ENCODE measurements at places on chromosomes 3 and 15.

DNA sequence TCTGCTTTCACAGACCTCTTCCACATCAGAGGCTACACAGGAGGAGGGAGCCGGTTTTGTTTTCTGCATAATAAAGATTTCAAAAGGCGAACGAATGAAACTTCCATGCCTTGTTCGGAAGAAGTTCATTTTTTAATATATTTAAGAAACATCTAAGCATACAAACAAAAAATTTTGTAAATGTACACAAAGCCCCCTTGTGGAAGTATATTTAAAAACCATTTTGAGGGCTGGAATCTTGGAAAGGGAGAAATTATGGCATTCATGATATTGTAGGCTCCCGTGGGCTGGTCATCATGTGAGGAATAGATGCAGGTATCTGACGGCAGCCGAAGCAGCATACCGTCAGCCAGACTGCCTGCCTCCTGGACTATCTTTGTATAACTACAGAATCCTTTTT lies 90.4 kb downstream of the MECOM start:
- H3K4me1 ChIP-seq: peaks cover 5% of the 10 kb centered on the region
- no peak overlapping the region for H3K4me3 ChIP-seq
- no peak overlapping the region for H3K27ac ChIP-seq
- no peak for DNase-seq
- H3K27me3 ChIP-seq: no peaks in the 10 kb centered on the region

- peaks cover 5% of the 10 kb centered on the region for H3K4me1 ChIP-seq
- H3K36me3 ChIP-seq: no peaks in the 10 kb centered on the region
- H3K27me3 ChIP-seq: no peaks in the 10 kb centered on the region
- no peak overlapping the region for H3K4me3 ChIP-seq
These were observed 6.1 kb upstream of the EIF2B5 start for GRCh38 chr3:184129012-184129411.

GRCh38 chr3:56536735-56537134 lies 20.2 kb upstream of the CCDC66 start:
- H3K4me3 ChIP-seq: no peak overlapping the region
- H3K27ac ChIP-seq: no peak overlapping the region
- no peak for DNase-seq
- no peaks in the 10 kb centered on the region for H3K27me3 ChIP-seq
- no peaks in the 10 kb centered on the region for H3K36me3 ChIP-seq

DNA sequence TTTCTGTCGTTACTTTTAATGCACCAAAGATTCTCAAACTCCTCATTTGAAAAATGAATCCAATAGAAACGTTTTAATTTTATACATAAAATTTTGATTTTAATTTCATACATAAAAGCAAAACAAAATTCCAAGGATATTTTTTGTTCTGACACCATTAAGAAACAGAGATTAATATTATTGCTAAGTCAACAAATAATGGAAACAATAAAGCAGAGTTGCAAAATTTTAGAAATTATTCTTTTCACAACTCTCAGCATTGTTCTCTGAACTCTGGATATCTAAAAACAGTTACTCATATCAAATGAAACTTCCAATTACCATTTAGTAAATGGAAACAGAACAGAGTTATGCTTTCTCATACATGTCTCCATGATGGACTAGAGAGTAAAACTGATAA lies 260.2 kb downstream of the EPHA6 start:
- H3K4me1 ChIP-seq: no peaks in the 10 kb centered on the region
- no peak for DNase-seq
- no peaks in the 10 kb centered on the region for H3K36me3 ChIP-seq
- H3K4me3 ChIP-seq: no peak overlapping the region
- H3K27ac ChIP-seq: no peak overlapping the region

DNA sequence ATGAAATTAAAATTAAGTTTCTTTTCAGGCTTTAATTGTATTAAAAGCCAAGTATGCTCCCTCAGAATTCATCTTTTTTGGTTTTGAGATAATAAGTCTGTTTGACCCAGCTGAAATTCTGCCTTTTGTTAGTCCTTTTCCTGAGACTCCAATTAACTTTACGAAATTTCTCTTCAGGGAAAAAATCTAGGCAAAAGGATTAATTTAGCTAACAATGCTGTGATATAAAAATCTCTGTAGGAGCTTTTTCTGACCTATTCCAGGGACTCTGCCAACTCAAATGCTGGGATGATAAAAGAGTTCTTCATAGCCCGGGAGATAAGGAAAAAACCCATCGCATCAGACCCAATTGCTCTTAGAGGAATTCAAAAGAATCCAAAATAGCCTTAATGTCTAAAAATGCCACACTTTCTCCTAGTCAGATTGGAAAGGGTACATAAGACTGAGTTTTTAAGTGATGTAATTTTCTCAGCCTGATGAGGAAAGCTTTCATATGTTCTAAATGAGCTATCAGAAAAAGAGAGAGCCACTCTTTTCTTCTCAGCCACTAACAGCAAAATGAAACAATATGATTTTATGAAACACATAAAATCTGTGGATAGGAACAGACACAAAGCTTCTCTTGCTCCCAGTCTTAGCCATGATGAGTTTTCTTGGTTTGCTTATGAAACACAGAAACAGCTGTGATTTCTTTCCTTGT lies 405.1 kb downstream of the ROBO1 start:
- DNase-seq: no peak
- peaks cover 15% of the 10 kb centered on the region for H3K4me1 ChIP-seq
- H3K27ac ChIP-seq: no peak overlapping the region
- no peak overlapping the region for H3K4me3 ChIP-seq
- H3K36me3 ChIP-seq: no peaks in the 10 kb centered on the region

DNA sequence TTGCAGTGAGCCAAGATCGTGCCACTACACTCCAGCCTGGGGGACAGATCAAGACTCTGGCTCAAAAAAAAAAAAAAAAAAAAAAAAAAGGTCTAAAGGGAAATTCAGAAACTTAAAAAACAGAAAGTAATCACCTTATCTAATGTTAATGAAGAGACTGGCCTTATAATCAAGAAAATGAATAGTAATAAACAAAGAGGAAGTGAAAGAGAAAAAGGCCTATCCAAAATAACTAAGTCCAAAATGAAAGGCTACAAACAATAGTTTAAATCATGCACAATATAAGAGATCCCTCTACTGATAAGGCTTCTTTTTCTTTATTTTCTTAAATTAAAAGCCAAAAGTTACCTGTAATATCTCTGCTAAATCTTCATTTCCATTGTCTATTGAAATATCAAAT lies 37.1 kb upstream of the HDC start:
- no peak overlapping the region for H3K27ac ChIP-seq
- no peaks in the 10 kb centered on the region for H3K27me3 ChIP-seq
- DNase-seq: no peak
- H3K36me3 ChIP-seq: peaks cover 9% of the 10 kb centered on the region
- no peaks in the 10 kb centered on the region for H3K4me1 ChIP-seq

GRCh38 chr3:34015204-34016142 lies 217.0 kb downstream of the PDCD6IP start:
- no peaks in the 10 kb centered on the region for H3K36me3 ChIP-seq
- DNase-seq: no peak
- peaks cover 25% of the 10 kb centered on the region for H3K4me1 ChIP-seq
- no peak overlapping the region for H3K4me3 ChIP-seq
- H3K27ac ChIP-seq: no peak overlapping the region
- no peaks in the 10 kb centered on the region for H3K27me3 ChIP-seq

DNA sequence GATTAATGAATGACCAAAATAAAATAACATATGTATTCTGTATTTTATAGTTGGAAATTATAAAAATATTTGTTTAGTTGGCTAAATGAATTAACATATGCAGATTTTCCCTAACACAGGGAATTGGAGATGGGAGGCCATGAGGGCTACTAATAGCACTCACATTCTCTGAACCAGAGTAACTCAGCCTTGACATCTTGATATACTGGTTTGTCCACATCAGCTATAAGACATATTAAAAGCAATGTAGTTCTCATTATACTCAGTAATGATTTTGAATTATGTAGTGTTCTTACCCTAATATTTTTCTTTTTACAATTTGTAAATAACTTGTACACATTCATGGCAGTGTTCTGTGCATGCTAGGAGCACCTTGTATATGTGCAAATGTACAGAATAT lies 255.9 kb downstream of the EPHA6 start:
- no peak overlapping the region for H3K4me3 ChIP-seq
- no peaks in the 10 kb centered on the region for H3K36me3 ChIP-seq
- no peak for DNase-seq
- no peaks in the 10 kb centered on the region for H3K27me3 ChIP-seq

DNA sequence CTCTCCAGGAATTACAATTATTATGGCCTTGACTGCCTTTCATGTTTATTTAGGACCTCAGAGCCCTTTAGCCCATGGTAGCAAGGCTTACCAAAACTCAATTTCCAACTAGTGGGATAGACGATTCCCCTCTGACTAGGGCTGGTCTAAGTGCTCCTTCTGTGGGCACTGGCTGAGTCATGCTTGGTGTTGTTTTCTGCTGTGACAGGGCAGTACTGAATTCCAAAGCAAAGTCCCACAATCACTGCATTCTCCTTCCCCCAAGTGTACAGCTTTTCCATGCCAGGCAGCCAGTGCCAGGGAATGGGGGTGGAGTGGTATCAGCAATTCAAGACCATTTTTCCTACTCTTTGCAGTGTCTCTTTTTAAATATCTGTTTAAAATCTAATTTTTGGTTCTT lies 509.0 kb upstream of the NECTIN3 start:
- no peaks in the 10 kb centered on the region for H3K36me3 ChIP-seq
- peaks cover 1% of the 10 kb centered on the region for H3K4me1 ChIP-seq
- H3K4me3 ChIP-seq: no peak overlapping the region
- no peak overlapping the region for H3K27ac ChIP-seq
- DNase-seq: peak; percentile 18

- no peak for DNase-seq
- no peaks in the 10 kb centered on the region for H3K4me1 ChIP-seq
- H3K27ac ChIP-seq: no peak overlapping the region
- no peaks in the 10 kb centered on the region for H3K36me3 ChIP-seq
These were observed 625.8 kb downstream of the TAFA4 start for GRCh38 chr3:68306571-68306970.

DNA sequence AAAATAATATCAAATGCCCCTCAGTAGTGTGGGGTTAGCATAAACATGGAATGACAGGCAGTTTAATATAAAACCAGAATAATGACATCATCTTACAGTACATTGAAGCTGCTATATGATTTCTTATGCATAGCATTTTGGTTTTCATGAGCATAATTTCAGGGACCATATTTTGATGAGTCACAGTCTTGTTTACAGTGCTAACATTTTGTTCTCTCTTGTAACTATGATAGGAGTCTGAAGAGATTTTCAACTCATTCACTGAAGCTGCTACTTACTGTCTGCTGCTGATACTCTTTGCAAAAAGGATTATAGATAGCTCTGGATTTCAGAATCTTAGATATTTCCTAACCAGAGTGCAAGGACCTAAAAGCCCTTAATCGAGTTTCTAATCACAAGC lies 92.6 kb upstream of the CCDC54 start:
- no peak overlapping the region for H3K4me3 ChIP-seq
- no peaks in the 10 kb centered on the region for H3K36me3 ChIP-seq
- H3K27ac ChIP-seq: no peak overlapping the region
- peak; percentile 16 for DNase-seq

DNA sequence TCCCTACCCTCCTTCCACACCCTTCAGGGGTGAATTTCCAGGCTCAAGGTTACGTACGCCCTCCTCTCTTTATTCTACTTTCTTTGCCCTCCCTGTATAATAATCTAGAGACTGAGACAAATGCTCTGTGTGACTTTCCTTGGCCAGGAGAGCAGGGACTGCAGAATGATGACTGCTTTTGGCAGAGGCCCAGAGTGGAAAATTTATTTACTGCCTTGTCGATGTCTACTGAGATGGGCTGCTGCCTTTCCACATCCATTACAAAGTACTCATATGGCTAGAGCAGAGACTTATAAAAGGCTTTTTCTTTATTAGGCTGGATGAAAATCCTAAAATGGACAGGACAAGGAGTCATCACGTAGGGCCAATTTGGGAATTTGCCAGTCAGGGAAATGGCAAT lies 576.2 kb downstream of the TUSC7 start:
- no peaks in the 10 kb centered on the region for H3K36me3 ChIP-seq
- no peak overlapping the region for H3K4me3 ChIP-seq
- no peak overlapping the region for H3K27ac ChIP-seq
- DNase-seq: no peak
- H3K4me1 ChIP-seq: no peaks in the 10 kb centered on the region
